Caco-2 (cell line): ENCODE measurements at places on chromosomes 13 and 19. TPM values are rescaled to one million over a fixed set of nuclear protein-coding genes. Genes with fewer than 3 reads are reported as not detected.

DNA sequence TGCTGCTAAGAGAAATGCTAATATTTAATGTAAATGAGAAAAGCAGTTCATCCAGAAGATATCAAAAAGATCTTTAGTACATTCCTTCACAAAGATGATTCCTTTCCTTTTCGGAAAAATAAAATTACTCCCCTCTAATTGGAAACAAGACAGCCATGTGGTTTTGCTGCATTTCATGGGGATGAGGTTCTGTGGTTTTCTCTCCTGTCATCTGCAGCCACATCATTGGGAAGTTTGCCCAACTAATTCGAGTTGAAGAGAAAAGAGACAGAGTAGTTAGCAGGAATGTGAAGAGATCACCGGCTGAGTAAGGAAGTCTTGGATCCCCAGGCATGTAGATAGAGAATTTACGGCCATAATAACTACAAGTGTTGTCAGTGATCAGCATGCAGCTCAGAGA is 122.1 kb downstream of the CYSLTR2 start:
- H3K4me3 ChIP-seq, result no peak overlapping the region
- H3K27me3 ChIP-seq, result peaks cover 4% of the 10 kb centered on the region
- no peaks in the 10 kb centered on the region for H3K36me3 ChIP-seq
- no peak for DNase-seq
- no peaks in the 10 kb centered on the region for H3K4me1 ChIP-seq
- no peak overlapping the region for H3K27ac ChIP-seq

Gene LENG1
- total RNA-seq, result 6.6 and 6.9 TPM in 2 replicates

DNA sequence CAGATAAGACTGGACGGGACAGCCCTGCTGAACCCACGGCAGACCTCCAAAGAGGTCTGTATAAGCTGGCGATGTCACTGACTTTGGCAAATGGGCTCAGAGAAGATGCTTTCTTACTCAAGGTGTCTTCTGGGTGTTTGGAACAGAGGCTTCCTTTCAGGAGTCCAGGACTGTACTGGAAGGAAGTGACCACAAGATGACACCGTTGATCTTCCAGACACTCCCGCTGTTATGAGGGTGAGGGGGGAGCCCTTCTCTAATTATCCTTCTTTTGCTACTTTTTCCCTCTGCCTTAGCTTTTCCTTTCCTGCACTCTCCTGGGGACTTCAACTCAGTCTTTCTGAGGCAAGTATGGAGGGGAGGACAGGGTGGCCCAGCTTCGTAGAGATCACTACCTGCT is 65.2 kb upstream of the ZNF599 start:
- DNase-seq, result peak; percentile 41
- H3K4me1 ChIP-seq, result peaks cover 11% of the 10 kb centered on the region
- H3K27ac ChIP-seq, result no peak overlapping the region
- no peaks in the 10 kb centered on the region for H3K36me3 ChIP-seq

DNA sequence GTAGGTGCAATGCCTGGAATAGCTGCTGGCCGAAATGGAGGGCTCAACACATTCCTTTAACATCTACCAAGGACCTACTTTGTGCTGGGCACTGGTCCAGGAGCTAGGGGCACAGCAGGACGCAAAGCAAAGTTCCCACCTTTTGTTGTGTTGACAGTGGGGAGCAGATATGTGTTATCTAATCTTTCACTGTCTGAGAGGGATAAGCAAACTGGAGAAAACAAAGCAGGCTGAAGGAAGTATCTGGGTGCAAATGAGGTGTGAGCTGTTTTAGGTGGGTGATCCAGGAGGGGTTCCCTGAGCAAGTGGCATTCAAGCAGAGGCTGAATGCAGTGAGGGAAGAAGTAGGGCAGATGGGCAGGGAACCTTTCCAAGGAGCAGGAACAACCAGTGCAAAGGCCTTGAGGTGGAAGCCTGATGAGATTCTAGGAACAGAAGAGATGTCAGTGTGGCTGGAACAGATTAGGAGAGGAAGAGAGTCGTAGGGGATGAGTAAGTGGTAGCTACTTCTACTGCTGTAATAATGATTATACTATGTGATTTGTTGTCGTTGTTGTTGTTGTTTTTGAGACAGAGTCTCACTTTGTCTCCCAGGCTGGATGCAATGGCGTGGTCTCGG is 2.2 kb upstream of the PLAUR start:
- H3K4me3 ChIP-seq, result no peak overlapping the region
- no peak overlapping the region for H3K27ac ChIP-seq
- H3K36me3 ChIP-seq, result no peaks in the 10 kb centered on the region
- H3K4me1 ChIP-seq, result peaks cover 28% of the 10 kb centered on the region
- no peak for DNase-seq

GRCh38 chr13:106507560-106508274 is 27.7 kb downstream of the EFNB2 start:
- no peaks in the 10 kb centered on the region for H3K27me3 ChIP-seq
- DNase-seq, result no peak
- peaks cover under 1% of the 10 kb centered on the region; the same call in 1 of the 2 replicates for H3K4me1 ChIP-seq

Gene ZAR1L
- total RNA-seq, result 0.53 TPM in 1 of 2 replicates, not detected in the other

Gene RUBCNL
- total RNA-seq, result 14.0 and 16.0 TPM in 2 replicates
